ENCODE measurements at places on chromosomes 11 and 22. TPM values are rescaled to one million over a fixed set of nuclear protein-coding genes. Genes with fewer than 3 reads are reported as not detected.

GRCh38 chr11:44005063-44005701 lies 42.6 kb upstream of the ACCSL start:
- DNase-seq: no peak

The PKDREJ gene
- under 0.01 TPM for total RNA-seq

GRCh38 chr11:28077521-28077920 lies 30.4 kb downstream of the KIF18A start:
- DNase-seq: peak; percentile 51

The C11orf21 gene
- total RNA-seq: 0.27 TPM

The FAM227A gene
- total RNA-seq: 14.7 TPM

The APBB1 gene
- total RNA-seq: 139 TPM

GRCh38 chr22:17410576-17410975 lies 41.3 kb downstream of the CECR2 start:
- DNase-seq: no peak

GRCh38 chr11:73157101-73158010 lies 15.2 kb upstream of the FCHSD2 start:
- DNase-seq: no peak

- DNase-seq: no peak
These were observed 4.6 kb downstream of the PICALM start for GRCh38 chr11:86064220-86064803.

The GRM5 gene
- 49.5 TPM for total RNA-seq

The TPBGL gene
- 0.09 TPM for total RNA-seq

DNA sequence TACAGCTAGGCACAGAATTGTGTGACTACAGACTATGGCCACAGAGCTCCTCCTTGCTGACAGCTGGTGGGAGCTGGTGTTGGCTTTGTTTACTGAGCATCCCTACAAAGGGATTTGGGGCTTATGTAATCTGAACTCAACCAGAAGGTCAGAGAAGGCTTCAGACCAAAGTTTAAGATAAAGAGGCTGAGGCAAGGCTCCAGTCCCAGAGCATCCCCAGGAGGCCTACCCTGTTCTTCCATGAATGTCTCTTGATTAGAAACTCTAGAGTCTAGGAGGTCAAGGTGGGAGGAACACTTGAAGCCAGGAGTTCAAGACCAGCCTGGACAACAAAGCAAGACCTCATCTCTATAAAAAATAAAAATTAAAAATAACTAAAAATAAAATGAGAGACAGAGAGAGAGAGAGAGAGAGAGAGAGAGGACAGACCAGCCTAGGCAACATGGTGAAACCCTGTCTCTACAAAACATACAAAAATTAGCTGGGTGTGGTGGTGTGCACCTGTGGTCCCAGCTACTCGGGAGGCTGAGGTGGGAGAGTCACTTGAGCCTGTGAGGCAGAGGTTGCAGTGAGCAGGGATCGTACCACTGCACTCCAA lies 125.5 kb upstream of the SERPIND1 start:
- no peak for DNase-seq

- DNase-seq: peak; percentile 89
These were observed 20.2 kb upstream of the IPO7 start for GRCh38 chr11:9363954-9364912.

DNA sequence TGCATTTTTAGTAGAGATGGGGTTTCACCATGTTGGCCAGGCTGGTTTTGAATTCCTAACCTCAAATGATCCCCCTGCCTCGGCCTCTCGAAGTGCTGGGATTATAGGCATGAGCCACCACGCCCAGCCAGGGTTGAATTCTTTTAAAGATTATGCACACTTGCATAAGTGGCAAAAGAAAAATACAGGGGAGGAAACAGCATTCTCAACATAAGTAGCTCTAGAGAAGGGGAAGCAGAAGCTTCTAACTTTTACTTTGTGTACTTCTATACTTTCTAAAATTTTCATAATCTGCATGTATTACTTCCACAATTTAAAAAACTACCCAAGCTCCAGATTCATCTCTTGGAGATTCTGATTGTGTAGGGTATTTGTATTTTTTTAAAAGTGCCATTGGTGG lies 108.0 kb downstream of the SLC1A2 start:
- DNase-seq: no peak

DNA sequence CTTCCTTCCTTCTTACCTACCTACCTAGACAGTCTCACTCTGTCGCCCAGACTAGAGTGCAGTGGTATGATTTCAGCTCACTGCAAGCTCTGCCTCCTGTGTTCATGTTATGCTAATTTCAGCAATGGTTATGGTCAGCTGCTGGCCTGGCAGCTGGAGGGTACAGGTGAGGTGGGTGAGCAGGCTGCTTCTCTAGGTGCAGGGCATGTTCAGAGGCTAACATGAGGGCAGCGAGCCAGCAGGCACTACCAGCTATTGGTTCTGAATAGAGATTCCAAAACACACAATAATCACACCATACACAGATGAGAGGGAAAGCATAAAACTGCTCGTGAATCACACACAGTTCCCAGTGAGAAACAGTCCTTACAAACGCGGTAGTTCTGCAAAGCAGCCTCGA lies 48.7 kb upstream of the RFPL3 start:
- no peak for DNase-seq

GRCh38 chr11:126348806-126349582 lies 6.5 kb upstream of the ST3GAL4 start:
- peak; percentile 54 for DNase-seq

DNA sequence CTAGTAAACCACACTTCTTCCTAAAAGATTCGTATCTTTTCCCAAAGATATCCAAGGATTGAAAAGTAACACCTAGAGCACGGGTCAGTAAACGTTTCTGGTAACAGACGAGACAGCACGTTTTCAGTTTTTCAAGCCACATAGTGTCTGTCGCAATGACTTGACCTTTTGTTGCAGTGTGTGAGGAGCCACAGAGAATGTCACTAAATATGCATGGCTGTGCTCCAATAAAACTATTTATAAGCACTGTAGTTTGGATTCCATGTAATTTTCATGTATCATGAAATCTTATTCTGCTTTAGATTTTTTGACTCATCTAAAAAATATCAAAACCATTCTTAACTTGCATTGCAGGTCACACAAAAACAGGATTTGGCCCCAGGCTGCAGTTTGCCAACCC lies 18.3 kb upstream of the MICAL3 start:
- no peak for DNase-seq

DNA sequence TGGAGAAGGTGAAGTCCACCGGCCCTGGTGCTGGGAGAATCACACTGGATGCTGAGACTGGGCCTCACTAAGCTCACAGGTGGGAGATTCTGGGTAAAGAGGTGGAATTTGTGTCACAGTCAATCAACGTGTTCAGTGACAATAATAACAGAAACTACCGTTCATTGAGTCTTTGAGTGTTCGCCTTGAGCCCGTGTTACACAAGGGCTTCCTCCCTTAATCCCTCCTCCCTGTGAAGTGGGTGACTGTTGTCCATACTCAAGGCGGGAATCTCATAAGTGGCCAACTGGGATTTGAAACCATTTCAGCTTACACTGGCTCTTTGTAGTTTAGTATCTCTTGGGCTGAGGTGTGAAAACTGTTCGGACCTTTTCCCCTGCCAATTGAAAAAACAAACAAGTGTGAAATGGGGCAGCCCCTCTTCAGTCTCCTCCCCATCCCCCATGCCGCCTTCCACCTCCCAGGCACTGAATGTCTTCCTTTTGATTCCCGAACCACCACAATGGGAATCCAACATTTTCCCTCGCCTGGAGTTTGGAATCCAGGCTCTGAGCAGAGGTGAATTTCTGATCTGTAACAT lies 502.4 kb downstream of the MIAT start:
- no peak for DNase-seq

The LINC01488 gene
- not detected for total RNA-seq

DNA sequence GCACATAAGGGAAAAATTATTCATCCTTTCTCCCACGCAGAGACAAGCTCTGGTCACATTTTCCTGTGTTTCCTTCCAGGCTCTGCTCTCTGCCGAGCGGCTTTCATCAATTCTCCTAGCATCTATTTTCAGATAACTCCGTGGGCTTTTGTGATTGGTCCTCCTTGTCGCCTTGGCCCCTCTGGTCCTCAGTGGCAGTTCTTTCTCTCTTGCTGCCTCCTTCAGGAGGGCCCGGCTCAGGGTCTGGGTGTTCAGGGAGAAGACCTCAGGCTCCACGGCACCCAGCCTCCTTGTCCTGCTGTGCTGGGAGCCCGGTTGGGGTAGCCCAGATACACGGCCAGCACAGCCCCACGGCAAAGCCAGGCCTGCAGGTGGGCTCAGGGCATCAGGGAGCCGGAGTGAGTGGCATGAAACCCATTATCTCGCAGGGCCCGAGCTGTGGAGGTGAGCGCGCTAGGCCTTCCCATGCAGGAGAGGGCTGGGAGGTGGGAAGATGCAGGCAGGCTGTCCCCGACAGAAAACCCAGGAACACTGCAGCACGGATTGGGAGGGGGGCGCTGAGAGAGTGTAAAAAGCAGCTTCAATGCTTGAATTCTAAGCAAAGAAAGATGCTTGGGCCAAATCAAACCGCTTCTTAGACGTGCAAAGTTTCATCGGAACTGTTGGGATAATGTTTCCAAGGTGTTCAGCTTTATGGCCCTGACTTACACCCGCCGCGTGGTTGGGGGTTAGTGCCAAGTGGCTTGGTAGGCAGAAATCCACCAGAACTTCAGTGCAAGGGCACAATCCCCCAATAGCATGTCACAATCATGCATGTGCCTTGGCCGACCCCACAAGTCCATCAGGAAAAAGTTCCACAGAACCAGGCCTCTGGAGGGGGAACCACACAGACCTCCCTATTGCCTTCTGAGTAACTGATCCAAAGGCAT lies 81.9 kb upstream of the WNT7B start:
- DNase-seq: no peak

The OR4A16 gene
- not detected for total RNA-seq

Measured in cerebellum (tissue), 4 donors.